ENCODE measurements at places on chromosomes 4 and X.
A peak's percentile ranks its signal among the peaks of the same experiment; 100 is the strongest.

- DNase-seq: no peak
Observed at GRCh38 chr4:53018471-53018870, 156.4 kb downstream of the RASL11B start.

GRCh38 chrX:134626434-134626833 is 31.8 kb downstream of the PLAC1 start:
- DNase-seq: peak; percentile 54

DNA sequence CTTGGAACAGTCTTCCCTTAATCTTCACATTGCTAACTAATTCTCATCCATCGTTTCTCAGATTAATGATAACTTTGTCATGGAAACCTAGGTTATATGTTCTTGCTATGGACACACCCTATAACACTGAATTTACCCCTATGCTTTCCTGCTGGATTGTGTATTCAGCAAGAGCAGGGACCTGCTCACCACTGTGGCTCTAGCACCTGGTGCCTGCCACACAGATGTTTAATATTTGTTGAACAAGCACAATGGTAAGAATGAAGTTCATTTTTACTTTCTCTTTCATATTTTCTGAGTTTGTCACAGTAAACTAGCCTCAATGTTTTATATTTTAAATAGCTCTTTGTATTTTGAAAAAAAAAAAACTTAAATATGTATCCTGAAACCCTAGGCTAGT is 734.0 kb upstream of the DIAPH2 start:
- no peak for DNase-seq

DNA sequence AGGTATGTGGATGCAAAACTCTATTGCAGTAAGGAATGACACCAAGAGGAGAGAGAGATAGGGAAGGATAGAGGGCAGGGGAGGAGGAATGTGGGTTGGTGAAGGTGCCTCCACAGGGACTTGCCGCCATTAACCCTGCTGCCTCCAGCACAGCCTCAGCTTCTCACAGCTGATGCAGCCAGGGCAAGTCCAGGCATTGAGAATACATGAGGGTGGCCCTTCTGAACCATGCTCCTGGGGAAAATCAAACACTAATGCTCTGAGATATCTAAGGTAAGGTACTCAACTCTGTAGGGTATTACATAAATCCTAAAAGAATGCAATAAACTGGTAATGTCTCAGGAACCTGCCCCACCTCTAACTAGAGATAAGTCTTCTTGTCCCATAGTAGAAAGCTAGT is 28.7 kb downstream of the UGT2B7 start:
- DNase-seq: peak; percentile 63

GRCh38 chr4:60042941-60043340 is 1157.2 kb upstream of the ADGRL3 start:
- DNase-seq: peak; percentile 3

DNA sequence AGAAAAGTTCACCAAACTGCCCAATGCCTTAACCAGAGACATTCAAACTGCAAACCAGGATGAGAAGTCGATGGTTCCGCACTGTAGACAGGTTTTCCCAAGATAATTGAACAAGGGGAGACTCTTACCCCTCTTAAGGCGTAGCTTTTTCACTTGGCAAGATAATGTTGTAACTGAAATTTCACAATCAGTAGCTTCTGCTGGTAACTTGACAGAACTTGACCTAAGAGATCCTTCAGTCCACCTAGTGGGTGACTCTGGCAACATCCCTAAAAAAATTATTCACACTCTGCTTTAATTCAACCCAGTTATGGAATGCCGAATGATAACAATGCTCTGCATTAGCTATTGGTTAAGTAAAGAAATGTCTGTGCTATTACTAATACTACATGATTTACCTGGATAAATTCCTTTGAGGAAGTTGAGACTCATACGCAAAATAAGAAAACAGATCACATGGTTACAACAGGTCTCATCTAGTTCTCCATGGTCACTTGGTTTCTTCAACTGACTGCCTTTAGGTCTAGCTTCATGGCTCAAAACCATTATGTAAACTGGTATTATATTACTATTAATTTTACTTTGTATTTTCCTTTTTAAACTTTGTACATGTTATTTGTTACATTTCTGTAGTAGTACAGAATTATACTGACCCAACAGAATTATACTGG is 9.1 kb downstream of the ELF2 start:
- DNase-seq: peak; percentile 97

DNA sequence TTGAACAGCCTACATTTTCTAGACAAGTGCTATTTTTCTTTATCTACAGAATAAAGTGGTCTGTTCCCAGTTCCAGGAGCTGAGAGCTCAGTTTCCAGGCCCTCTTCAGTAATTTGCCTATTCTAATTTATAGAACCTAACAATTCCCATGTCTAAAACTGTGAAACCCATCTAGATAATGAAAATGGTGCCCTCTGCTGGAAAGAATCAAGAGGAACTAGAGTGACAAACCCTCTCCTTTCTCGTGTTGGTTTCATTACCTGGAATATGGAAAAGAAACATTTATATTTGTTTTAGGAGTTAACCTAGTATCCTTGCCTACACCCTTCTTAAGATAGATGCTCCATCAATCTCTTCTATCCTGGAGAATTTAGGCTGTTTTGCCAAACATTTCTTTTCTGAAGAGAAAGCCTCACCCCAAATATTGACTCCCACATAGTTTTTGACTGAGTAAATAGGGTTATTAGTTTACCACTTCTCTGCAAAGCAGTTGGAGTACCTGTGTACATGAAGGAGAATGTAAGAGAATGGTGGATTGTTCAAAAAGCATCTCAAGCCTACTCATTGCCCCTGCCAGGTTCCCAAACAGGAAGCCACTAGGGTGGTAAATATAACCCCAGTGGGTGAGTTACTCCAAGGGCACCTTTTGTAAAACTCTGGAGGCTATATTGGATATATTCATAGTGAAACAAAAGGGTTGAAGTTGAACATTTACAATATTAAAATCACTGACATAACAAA is 121.6 kb downstream of the RASL11B start:
- DNase-seq: peak; percentile 71

DNA sequence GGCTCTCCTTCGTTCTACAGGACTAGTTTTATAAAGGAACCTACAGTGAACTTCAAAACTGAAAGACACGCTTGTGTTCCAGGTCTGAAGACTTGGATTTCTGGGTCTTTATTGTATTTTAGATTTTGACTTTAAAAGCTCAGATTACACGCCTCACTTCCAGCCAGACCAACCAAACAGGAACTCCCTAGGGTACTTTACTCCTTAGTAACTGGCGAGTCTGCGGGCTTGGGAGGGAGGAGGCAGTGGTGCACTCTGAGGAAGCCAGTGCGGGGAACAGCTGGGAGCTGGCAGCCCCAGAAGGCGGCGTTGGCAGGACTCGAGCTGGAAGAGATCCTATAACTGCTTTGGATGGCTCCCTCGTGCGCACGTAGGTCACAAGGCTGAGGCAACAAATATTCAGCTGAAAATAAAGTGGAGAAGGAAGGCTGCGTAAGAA is 391 bp upstream of the PHKA1 start:
- peak; percentile 67 for DNase-seq

All from epithelial cell of esophagus (primary cell).